Mucosa of descending colon (tissue), 3 donors: ENCODE measurements at places on chromosomes 16 and 17. TPM values are rescaled to one million over a fixed set of nuclear protein-coding genes. Genes with fewer than 3 reads are reported as not detected.

The ATMIN gene
- total RNA-seq = 34.0 TPM

The SEBOX gene
- not detected for total RNA-seq

- DNase-seq = peak; percentile 80
These were observed 76.7 kb upstream of the CBX4 start for GRCh38 chr17:79915850-79916430.

The C1QTNF8 gene
- total RNA-seq = not detected

DNA sequence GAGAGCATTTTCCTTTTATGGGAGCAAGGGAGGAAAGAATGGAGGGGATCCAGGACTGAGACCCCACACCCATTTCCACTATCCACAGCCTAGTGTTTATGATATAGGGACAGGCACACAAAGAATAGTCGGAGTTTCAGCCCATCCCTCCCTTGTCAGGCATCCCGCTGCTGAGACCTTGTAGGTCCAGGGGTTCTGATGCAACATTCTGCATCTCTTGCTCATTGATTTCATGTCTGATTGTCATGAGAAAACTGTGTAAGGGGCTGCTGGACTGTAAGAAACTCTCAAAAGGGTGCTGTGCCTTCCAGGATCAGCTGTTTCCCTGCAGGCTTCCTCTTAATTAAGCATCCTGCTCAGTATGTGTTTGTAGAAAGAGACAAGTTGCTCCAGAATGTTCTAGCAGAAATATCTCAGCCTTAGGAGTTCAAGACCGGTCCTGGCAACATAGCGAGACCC is 5.3 kb upstream of the POLR3E start:
- no peak for DNase-seq

GRCh38 chr16:69537706-69538080 is 28.1 kb upstream of the NFAT5 start:
- DNase-seq = no peak

GRCh38 chr16:61879-62281 is 8.3 kb downstream of the SNRNP25 start:
- DNase-seq = no peak

DNA sequence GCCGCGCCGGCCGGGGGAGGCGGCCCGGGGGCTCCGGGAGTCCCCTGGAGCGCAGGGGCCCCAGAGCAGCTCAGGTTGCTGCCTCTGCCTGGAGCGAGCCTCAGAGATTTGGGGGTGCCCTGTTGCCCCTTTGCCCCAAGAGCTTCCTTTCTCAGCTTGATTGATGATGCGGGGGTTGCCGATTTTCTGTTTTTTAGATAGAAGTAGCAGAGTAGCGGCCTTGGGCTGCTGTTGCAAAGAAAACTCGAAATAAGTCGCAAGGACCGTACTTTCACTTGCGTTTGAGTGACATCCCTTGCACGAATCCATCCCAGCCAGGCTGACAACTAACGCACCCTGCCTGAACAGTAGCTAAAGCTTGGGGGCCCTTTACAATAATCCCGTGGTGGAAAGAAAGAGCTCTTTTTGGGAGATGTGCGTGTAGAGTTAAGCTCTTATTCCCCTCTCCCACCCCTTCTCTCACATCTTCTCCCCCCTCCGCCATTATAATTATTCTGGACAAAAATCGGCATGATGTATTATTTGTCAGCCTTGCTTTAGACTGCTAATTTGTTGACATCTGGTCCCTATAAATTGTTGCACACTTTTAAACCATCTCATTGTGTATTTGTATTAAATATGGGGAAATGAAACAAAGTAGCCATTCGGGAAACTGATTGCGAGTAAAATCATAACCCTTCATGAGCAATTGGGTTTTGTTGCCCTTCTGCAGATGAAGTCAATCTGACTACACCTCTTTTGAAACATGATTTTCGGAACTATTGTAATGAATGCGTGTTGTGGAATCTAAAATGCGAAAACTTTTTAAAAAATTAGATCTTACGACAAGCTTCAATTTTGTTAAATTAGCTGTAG is 873 bp downstream of the USP10 start:
- no peak for DNase-seq

- DNase-seq = no peak
These were observed 74.7 kb upstream of the CDH11 start for GRCh38 chr16:65196420-65197075.

The GDPD1 gene
- total RNA-seq = 4.9 TPM

- no peak for DNase-seq
These were observed 44.0 kb downstream of the MRM1 start for GRCh38 chr17:36645422-36645821.

- DNase-seq = no peak
These were observed 6.9 kb downstream of the MYO19 start for GRCh38 chr17:36527621-36528250.

The PDILT gene
- total RNA-seq = not detected

DNA sequence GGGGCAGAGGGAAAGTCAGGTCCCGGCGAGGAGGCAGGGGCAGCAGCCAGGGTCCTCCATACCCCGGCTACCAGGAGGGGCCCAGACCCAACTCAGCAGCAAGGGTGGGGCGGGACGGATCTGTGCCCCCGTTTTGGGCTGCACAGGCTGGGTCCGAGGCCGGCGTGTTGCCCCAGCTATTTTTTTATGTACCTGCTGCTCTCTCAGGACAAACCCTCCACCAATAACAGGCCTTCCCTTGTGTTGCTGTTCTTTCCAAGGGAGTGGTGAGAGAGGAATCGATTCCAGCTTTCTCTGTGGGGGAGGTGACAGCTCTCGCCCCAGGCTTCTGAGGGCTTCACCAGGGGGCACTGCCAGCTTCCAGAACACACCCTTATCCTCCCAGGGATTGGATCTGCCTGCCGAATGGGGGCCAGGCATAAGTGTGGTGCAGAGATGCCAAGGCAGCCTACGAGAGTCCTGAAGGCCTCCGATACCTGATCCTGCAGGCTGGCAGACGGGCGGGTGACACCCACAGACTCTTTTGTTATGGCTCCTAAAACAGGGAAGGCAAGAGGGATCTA is 22.3 kb downstream of the RTN4RL1 start:
- DNase-seq = peak; percentile 22

The PIRT gene
- 7.6 TPM for total RNA-seq

DNA sequence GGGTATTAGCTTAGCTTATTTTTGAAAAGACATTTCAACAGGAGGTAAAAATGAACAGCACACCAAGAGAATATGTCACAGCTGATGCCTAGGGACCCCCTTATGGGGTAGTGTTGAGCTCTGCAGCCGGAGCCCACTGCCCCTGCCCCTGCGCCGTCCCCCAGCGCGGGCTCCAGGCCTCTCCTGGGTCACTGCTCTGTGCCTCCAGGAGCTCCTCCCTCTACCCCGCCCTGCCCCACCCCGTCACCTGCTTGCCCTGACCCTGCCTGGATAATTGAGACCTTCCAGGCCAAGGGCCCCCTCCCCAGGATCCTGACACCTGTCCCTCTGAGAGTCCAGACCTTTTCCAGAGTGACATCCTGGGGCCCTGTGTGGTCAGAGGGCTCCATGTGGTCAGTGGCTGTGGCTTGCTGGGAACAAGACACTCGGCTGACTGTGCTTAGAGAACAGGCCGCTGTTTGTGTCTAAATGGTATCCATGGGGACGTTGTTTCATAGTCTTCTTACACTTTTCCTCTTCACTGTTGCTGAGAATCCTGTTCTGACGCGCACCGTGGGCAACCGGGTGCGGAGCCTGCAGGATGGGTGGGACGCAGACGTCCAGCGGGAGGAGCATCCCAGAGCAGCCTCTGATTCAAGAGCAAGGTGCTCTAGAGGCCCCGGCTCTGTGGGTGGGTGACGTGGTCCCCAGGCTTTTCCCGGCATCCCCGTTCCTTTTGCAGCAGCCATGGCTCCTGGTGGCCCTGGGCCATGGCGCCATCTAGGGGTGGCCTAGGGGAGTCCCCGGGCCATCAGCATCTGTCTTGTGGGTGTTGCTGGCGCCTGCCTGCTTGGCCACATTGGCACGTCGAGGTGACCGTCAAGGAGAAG is 20.0 kb upstream of the WFIKKN1 start:
- peak; percentile 81 for DNase-seq

The CCL1 gene
- total RNA-seq = not detected

The UTS2R gene
- not detected for total RNA-seq

DNA sequence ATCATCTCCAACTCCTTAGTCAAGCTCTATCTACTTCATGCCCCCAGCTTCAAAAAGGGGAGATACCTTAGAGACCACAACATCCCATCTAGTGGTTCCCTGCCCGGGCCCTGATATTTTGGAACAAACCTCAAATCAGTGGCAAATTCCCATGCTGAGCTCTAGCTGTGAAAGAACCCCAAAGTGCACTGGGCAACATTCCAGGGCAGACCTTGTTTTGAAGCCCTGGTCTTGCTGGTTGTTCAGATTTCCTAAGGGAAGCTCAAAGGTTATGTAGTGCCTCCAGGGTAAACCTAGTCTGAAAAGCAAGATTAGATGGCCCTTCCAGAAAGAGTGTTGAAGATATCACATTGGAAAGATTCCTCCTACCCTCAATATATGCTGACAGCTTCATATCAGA is 16.3 kb downstream of the FAM117A start:
- no peak for DNase-seq

- no peak for DNase-seq
These were observed 1.7 kb downstream of the SMARCD2 start for GRCh38 chr17:63840591-63841349.

The ABI3 gene
- total RNA-seq = 5.9 TPM

DNA sequence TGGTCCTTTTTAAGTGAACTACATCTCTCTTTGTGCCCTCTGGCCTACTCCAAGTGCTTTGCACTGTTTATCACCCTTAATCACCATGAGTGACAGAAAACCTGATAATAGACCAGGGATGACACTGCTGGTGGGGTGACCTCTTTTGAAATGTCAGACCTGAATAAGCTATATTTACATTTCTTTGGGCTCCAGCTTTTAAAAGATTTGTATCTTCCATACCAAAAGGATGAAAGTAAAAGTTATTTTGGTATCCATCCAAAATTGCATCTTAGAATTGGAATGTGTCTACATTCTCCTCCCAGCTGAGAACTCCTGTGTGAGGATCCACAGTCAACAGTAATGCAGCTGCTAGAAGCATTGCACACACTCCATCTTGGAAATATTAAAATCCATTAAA is 370.0 kb downstream of the CDH11 start:
- DNase-seq = no peak

DNA sequence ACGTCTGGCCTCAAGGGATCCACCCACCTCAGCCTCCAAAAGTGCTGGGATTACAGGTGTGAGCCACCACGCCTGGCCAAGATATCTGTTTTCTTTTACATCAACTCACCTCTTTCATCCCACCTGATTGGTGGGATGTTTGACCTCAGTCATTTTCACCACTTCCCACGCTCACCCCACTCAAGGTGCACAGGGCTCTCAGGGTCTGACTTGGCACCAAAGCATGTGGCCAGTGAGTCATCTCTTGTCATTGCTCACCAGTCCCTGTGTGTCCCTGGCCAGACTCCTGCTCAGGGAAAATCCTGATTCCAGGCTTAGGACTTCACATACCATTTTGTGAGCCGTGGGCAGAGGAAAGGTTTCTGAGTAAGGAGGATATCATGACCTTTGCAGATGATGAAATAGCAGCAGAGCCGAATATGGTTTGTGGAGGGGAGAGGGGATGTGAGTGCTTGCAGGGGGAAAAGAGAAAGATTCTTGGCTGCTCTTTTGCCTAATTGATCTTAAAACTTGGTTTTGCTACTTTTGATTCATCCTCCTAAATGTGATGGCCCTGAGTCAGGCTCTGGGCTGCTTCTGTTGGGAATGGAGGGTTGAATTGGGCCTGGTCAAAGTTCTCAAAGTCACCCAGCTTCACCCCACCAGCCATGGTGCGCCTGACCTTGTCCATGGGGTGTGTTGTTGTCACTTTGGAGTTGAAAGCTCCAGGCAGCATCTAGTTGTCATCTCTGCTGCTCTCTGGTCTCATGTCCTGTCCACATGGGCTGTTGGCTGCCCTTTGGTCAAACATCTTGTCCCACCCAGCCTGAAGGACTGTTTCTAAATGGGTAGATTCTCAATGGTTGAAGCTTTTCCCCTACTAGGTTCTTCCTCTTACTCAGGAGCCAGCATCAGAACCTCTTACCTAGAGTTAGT is 6.0 kb upstream of the KCNH6 start:
- no peak for DNase-seq

DNA sequence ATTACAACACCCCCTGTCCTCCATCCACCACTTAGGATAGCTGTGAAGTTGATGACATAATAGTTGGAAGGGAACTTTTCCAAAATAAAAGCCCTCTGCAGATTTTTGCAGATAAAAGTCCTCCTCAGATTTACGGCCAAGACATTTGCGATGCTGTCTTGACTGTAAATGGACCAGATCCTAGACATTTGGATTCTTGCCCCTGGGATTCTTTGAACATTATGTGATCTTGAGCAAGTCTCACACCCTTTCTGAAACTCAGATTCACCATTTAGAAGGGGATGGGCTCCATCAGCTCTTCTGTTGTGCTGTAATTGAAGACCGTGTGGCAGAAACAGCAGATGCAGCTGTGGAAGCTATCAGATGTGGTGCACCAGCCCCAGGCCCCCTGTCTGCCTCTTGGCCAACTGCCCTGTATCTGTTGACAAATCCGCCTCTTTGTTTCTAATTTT is 153.9 kb upstream of the CACNG3 start:
- no peak for DNase-seq

The ATP2C2 gene
- 98.8 TPM for total RNA-seq

- DNase-seq = no peak
These were observed 138.1 kb downstream of the ASIC2 start for GRCh38 chr17:33154869-33155455.

The CSH2 gene
- not detected for total RNA-seq

- DNase-seq = no peak
These were observed 79.0 kb upstream of the CDC42EP4 start for GRCh38 chr17:73390851-73391250.

The PLEKHM1 gene
- 71.3 TPM for total RNA-seq

GRCh38 chr16:8673611-8674412 is 605 bp upstream of the ABAT start:
- no peak for DNase-seq
